Liver (tissue), 10 donors: ENCODE measurements at places on chromosomes 3 and 15. TPM values are rescaled to one million over a fixed set of nuclear protein-coding genes. Genes with fewer than 3 reads are reported as not detected.

The SYNPR gene
- polyA plus RNA-seq: not detected

The LRRN1 gene
- polyA plus RNA-seq: 0.22 TPM

The FOXB1 gene
- not detected for polyA plus RNA-seq

The TMEM207 gene
- not detected for polyA plus RNA-seq

The CCR3 gene
- 0.13 TPM for polyA plus RNA-seq

The CPNE4 gene
- not detected for polyA plus RNA-seq

The GNAT1 gene
- polyA plus RNA-seq: not detected

The SLCO2A1 gene
- polyA plus RNA-seq: 3.1 TPM

- no peak for DNase-seq
Measured at GRCh38 chr3:46706771-46707582, 5.8 kb downstream of the TMIE start.

DNA sequence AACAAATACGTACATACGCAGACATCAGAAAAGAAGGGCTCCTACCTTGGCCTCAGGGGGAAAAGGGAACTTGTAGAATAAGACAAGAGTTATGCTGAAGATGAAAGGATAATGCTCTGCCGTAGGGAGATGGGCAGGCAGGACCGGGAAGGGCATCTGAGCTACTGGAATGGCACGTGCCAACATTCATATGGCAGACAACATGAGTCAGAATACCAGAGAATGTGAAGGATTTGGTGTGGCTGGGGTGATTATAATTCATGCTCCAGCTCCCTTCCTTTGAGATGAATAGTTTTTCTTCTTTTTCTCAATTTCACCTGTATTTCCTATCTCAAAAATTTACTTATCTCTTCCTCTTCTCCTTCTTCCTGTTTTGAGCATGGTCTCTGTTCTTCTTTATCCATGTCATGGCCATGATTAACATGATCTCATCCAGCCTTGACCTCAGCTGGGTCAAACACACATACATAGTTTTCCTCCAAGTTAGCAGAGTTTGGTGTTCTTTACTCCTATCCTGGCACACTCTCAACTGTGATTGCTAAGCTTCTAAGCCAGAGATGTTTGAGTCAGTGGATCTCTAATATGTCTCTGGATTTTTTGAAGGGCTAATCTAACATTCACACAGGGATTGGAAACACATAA, 507.0 kb downstream of the FOXP1 start:
- no peak for DNase-seq

GRCh38 chr3:75781079-75781745, 4.1 kb downstream of the ZNF717 start:
- DNase-seq: no peak

DNA sequence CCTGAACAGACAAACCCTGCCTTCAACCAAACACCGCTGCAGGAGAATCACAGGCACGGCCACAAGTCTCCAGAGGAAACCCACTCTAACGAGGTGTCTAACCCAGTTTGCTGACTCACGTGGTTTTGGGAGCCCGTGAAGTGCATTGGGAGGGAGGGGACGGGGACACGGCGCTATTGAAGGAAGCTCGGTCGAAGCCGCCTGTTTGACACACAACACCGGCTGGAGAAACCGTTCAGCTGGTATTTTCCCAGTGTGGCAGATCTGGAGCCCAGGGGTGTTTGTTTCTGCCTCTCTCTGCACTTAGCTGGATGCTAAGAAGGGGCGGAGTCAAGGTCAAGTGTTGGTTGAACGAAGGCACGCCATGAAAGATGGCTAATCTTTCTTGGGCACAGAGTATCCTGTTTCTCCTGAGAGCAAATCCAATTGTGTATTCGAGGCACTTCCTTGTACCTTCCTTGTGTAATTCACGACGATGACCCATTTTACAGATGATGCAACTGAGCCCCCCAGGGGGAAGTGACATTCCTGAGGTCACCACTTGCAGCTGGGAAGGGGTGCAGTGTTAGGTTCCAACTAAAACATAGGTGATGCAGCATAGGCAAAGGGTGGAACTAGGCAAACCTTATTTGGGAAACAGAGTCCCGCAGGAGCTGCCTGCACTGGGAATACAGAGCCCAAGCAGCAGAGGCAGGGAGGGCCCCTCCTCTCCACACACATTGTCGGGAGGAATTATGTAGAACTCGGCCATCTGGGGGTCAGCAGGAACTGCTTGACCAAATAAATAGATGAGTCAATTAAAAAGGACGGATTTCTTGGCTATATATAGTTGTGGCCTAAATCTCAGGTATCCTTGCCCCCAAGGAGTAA, 22.5 kb downstream of the SLC6A6 start:
- no peak for DNase-seq

DNA sequence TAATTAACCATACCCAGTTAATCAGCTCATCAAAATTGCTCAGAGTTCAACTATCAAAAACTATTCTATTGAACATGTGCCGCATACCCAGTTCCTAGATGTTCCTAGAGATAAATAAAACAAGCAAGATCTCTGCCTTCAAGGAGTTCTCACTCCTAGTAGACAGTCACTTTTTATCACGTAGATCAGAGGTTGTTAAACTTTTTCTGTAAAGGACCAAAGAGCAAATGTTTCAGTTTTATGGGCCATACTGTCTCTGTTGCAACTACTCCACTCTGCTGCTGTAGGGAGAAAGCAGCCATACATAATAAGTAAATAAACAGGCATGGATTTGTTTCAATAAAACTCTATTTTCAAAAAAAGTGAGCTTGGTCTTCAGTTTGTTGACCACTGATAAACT, 7.9 kb downstream of the FBN1 start:
- no peak for DNase-seq

- no peak for DNase-seq
Measured at GRCh38 chr15:98147415-98147814, 186.9 kb downstream of the ARRDC4 start.

GRCh38 chr3:145776782-145777408, 384.1 kb downstream of the PLOD2 start:
- DNase-seq: no peak

DNA sequence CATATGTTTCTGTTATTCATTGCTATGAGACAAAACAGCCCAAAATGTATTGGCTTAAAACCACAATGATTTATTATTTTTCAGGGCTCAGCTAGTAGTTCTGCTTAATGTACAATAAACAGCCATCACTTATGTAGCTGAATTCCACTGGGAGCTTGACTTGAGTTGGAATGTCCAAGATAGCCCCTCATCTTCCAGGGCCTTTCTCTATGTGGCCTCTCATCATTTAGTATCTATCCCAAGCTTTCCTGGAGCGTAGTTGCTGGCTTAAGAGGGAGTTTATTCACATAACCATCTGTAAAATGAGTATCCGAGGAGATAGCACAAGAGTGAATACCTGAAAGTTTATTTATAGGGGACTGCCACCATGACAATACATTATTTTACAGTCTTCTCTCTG, 176.8 kb downstream of the EPHA6 start:
- no peak for DNase-seq

DNA sequence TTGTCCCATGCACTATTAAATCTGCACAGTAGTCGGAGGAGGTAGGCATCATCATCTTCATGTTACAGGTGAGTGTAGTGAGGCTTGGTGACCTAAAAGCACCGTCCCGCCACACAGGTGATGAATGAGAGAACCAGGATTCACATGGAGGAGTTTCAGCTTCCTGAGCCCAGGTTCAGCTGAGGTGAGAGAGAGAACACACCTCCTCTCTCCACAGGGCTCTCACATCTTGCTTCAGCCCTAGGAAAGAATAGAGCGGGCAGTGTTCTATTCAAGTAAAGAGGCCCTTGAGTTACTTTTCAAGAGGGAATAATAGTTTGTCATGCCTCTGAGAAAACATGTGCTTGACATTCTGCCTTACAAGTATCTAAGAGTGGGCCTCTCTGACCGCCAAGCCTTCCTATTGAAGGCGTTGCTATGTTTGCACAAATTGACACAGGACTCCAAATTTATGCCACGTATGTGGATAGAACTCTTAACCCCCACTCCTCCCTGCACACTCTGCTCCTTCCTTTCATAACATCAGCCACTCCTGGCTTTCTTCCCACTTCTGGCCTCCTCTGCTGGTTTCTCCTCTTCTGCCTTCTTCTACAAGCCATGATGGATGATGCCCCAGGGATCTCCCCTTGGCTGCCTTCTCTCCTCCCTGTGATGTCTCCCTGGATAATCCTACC, 138.3 kb upstream of the ABHD17C start:
- no peak for DNase-seq

DNA sequence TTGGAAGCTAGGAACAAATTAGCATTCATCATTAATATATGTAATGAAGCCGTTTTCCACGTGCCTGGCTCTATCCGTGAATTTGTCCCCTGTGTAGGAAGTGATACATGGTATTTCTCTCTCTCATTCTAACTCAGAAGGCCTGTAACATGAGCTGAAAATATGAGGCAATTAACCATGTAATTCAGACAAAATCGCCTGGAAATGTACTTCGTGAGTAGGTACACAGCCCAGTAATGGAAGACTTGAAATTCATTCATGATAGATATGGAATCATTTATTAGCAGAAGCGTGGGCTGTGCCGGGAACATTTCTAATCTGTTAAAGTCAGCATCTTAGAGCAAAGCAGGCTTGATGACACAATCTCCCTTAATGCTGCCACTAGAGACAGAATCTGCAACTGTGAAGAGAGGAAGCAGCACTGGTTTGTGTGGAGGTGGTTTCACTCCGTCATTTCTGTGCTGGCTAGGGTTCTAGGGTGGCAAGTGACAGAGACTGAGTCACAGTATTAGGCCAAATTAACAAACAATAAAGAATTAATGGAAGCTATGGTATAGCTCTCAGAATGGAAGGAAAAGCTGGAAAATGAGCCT, 225.0 kb upstream of the PROK2 start:
- DNase-seq: no peak

- DNase-seq: no peak
Measured at GRCh38 chr3:133448478-133449122, 48.7 kb downstream of the BFSP2 start.

DNA sequence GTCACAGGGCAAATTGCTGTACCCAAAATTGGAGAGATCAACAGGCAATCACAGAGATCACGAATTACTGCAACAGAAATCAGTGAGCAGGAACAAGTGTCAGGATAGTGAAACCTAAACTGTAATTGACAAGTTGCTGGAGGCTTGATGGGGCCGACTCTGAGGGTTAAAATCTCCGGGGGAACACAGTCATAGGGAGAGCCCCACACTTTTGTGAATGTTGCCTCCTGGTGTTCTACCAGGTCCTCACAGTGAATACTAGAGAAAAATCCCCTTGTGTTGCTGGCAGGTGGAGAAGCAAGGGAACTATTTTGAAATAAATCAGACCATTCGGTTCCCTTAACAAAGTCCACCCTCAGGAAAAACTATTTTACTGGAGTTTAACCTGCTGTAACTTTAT, 697.5 kb upstream of the CBLB start:
- no peak for DNase-seq

DNA sequence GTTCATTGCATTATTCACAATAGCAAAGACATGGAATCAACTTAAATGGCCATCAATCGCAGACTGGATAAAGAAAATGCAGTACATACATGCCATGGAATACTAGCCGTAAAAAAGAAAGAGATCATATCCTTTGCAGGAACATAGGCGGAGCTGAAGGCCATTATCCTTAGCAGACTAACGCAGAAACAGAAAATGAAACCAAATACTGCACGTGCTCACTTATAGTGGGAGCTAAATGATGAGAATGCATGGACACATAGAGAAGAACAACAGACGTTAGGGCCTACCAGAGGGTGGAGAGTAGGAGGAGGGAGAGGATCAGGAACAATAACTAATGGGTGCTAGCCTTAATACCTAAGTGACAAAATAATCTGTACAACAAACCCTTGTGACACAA, 57.9 kb downstream of the RASA2 start:
- no peak for DNase-seq

- DNase-seq: no peak
Measured at GRCh38 chr3:59829527-59829926, 779.7 kb upstream of the CFAP20DC start.

DNA sequence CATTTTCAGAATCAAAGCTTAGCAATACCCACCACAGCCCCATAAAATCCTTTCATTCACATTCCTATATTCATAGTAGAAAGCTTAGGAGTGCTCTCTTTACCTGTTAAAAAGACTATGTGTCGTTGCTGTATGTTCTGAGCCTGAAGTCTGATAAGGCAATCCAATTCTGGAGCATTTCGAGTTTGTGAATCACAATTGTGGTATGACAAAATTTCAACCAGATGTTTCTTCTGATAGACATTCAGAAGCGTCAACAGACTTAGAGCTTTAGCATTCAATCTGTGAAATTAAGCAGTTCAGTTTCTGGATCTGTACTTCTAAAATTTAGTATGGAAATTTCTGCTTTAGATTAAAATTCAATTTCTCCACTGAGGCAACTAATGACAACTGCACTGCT, 58.3 kb downstream of the TASOR start:
- no peak for DNase-seq
